ENCODE measurements at places on chromosomes 3 and 15. TPM values are rescaled to one million over a fixed set of nuclear protein-coding genes. Genes with fewer than 3 reads are reported as not detected.

GRCh38 chr15:98909968-98910885 is 97.4 kb downstream of the PGPEP1L start:
- H3K36me3 ChIP-seq, result peaks cover 10% of the 10 kb centered on the region
- H3K4me3 ChIP-seq, result no peak overlapping the region
- DNase-seq, result no peak
- H3K27me3 ChIP-seq, result no peaks in the 10 kb centered on the region

DNA sequence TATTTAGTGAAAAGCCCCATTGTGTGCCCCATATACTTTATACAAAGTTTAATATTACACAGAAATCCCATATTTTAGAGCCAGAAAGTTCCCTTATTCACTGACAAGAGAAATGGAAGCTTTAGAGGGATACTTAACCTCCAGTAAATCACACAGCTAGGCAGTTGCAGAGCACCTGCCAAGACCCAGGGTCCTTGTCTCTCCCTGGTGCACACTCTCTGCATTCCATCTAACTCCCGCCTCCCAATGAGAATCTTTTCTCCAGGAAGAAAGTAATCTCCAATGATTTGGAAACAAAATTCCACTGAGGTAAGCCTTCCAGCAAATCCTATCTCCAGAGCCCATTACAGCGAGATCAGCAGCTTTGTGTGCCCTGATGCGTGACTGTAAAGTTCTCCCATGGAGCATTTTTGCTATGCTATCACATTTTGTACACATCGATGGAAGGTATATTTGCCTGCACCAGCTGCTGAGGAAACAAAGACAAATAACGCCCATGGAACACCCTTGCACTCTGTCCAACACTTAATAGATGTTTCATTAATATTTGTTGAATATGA is 41.4 kb downstream of the ULK4 start:
- H3K4me3 ChIP-seq, result no peak overlapping the region
- H3K36me3 ChIP-seq, result no peaks in the 10 kb centered on the region
- no peak overlapping the region for H3K27ac ChIP-seq
- no peaks in the 10 kb centered on the region for H3K4me1 ChIP-seq
- no peaks in the 10 kb centered on the region for H3K27me3 ChIP-seq

GRCh38 chr3:54575618-54575960 is 352.3 kb downstream of the LRTM1 start:
- no peaks in the 10 kb centered on the region for H3K27me3 ChIP-seq
- DNase-seq, result no peak
- H3K27ac ChIP-seq, result no peak overlapping the region
- no peak overlapping the region for H3K4me3 ChIP-seq
- H3K36me3 ChIP-seq, result no peaks in the 10 kb centered on the region
- no peaks in the 10 kb centered on the region for H3K4me1 ChIP-seq

DNA sequence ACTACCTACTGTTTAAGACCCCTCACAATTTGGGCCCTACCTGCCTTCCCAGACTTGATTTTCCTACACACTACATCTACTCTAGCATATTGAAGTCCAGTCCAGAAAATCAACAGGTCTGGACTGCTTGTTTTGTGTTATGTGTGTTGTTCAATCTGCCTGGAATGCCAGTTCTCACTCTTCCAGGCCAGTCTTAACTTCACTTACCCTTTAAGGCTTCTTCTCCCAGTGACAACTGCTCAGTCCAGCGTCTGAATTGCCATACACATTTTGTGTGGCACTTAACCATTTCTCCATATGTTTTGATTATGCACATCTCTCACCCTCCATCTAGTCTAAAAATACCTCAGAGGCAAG is 1.1 kb downstream of the TICRR start:
- H3K27me3 ChIP-seq, result peaks cover 11% of the 10 kb centered on the region
- H3K36me3 ChIP-seq, result peaks cover 5% of the 10 kb centered on the region
- no peak overlapping the region for H3K27ac ChIP-seq
- H3K4me3 ChIP-seq, result peak overlapping the region; percentile 93
- no peak for DNase-seq

DNA sequence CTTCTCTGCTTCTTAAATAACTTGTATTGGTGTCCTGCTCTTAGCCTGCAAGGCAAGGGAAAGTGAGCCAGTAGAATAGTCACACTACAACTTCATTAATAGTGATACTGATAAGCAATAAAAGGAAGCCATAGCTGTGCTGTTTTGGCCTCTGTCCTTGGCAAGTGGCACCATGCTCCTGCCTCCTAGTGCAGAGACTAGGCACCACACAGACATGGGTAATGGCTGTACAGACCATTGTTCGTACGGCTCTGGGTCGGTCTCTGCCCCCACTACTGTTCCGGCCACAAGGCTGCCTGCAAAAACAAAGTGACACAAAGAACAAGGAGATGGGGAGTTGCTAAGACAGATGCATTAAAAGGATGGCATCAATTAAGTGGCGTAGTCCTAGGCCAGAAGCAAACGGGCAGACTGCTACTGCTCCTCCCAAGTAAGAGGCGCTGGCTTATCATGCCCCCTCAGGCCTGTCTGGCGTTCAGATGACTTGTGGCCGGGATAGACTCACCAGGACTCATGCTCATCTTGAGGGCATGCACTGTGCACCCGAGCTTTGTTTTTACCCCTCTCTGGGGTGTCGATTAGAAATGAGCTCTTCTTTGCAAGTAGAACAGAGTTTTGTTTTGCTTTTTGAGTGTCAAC is 75.6 kb downstream of the TRAK1 start:
- H3K4me1 ChIP-seq, result peaks cover 17% of the 10 kb centered on the region
- no peak for DNase-seq
- no peaks in the 10 kb centered on the region for H3K27me3 ChIP-seq
- no peak overlapping the region for H3K4me3 ChIP-seq
- H3K27ac ChIP-seq, result no peak overlapping the region
- no peaks in the 10 kb centered on the region for H3K36me3 ChIP-seq

DNA sequence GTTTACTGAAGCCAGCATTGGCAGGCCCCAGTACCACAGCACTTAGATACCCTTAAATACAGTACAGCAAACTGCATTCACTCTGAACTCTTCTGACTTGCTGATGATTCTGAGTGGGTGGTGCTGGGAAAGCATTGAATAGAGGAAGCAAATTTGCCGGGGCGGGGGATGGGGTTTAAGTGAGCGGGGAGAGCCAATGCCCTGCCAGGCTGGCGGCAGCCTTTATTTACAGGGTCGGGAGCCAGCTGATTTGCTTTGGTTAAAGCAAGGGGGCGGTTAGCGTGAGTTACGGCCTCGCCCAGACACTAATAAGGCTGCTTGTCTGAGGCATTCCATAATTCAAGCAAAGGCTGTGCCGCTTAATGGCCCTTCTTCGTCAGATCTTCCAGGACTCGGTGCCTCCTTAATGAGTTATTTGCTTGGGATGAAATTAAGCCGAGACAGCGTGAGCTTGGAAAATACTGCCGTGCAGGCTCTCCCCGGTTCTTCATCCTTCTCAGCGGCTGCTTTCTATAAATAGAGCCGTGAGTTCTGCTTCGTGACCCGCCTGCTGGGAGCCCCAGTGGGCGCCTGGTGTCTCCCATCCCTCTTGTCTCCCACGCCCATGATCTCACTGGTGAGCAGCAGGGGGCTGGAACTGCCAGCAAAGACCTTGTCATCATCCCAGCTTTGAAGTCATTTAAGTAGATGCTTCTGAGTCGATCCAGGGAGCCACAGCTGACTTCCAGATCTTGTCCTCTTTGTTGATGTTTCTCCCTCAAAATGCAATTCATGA is 25.8 kb downstream of the SPSB4 start:
- no peak overlapping the region for H3K4me3 ChIP-seq
- peak; percentile 35 for DNase-seq
- H3K4me1 ChIP-seq, result no peaks in the 10 kb centered on the region
- H3K27me3 ChIP-seq, result peaks cover 4% of the 10 kb centered on the region

GRCh38 chr3:171347301-171348039 is 112.7 kb downstream of the TNIK start:
- H3K27me3 ChIP-seq, result no peaks in the 10 kb centered on the region
- H3K36me3 ChIP-seq, result peaks cover 6% of the 10 kb centered on the region
- H3K27ac ChIP-seq, result peak overlapping the region; percentile 26
- DNase-seq, result no peak
- H3K4me1 ChIP-seq, result peaks cover 59% of the 10 kb centered on the region

DNA sequence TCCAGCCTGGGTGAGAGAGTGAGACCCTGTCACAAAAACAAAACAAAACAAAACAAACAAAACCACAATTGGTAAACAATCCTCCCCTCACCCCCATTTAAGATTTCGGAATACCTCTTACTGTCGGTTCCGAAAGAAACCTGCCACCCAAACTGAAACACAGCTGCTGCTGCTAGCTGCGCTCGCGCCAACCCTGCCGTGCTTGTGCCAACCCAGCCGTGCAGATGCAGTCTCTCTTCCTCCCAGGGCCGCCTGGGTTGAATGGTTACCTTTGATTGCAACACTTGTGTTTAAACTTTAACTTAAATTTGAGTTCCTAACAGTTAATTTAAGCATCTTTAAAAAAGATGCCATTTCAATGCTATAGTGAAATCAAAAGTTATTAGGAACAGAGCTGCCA is 28.5 kb upstream of the SPTBN5 start:
- no peak for DNase-seq
- no peaks in the 10 kb centered on the region for H3K36me3 ChIP-seq
- H3K27ac ChIP-seq, result no peak overlapping the region
- H3K27me3 ChIP-seq, result no peaks in the 10 kb centered on the region
- H3K4me1 ChIP-seq, result peaks cover 14% of the 10 kb centered on the region

GRCh38 chr3:106759731-106760130 is 617.5 kb upstream of the CCDC54 start:
- H3K4me3 ChIP-seq, result no peak overlapping the region
- no peak for DNase-seq
- H3K4me1 ChIP-seq, result no peaks in the 10 kb centered on the region
- H3K27me3 ChIP-seq, result no peaks in the 10 kb centered on the region
- no peak overlapping the region for H3K27ac ChIP-seq

DNA sequence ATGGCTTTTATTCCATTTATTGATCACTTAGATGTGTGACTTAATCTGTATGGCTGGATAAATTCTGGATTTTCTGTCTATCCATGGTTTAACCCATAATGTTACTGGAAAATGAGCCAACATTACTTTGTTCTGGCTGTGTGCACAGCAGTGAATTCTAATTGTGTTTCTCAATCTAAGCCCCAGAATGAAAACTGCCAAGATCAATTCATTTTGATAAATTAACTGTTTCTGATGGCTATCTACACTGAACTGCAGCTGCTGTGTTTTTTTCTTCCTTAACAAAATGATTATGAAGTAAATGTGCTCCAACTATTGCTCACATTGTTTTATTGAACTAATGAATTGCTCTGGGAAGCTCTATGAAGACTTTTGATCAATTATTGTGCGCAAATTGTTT is 35.7 kb upstream of the CPB1 start:
- H3K36me3 ChIP-seq, result no peaks in the 10 kb centered on the region
- no peak overlapping the region for H3K27ac ChIP-seq
- H3K4me3 ChIP-seq, result no peak overlapping the region
- no peaks in the 10 kb centered on the region for H3K27me3 ChIP-seq
- DNase-seq, result no peak

DNA sequence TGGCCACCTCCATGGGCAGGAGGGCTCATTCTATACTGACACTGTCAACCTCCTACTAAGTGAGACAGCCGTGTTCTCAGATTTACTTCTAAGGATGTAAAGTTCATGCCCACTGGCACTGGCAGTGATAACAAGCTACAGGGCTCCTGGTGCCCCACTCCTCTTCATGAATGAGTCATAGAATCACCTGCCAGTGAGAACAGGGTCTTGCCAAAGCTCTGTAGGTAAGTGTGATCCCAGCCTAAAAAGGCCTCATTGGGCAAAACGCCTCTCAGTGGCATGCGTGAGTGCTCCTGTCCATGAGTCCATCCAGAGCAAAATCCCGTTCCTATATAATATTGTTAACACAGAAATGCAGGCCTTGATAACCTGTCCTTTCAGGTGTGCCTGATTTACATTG is 17.4 kb downstream of the PXYLP1 start:
- H3K4me1 ChIP-seq, result no peaks in the 10 kb centered on the region
- H3K36me3 ChIP-seq, result no peaks in the 10 kb centered on the region
- H3K27me3 ChIP-seq, result no peaks in the 10 kb centered on the region
- no peak overlapping the region for H3K27ac ChIP-seq
- H3K4me3 ChIP-seq, result no peak overlapping the region

- H3K36me3 ChIP-seq, result no peaks in the 10 kb centered on the region
- DNase-seq, result peak; percentile 73
- peak overlapping the region; percentile 45 for H3K27ac ChIP-seq
Measured at GRCh38 chr15:80920271-80920699, 69.3 kb downstream of the MESD start.

GRCh38 chr3:32046102-32046501 is 60.3 kb upstream of the GPD1L start:
- H3K4me3 ChIP-seq, result no peak overlapping the region
- peaks cover 8% of the 10 kb centered on the region for H3K36me3 ChIP-seq
- H3K4me1 ChIP-seq, result no peaks in the 10 kb centered on the region

- no peak for DNase-seq
- no peaks in the 10 kb centered on the region for H3K27me3 ChIP-seq
- peaks cover 5% of the 10 kb centered on the region for H3K4me1 ChIP-seq
- H3K4me3 ChIP-seq, result no peak overlapping the region
Measured at GRCh38 chr3:12489832-12490231, 5.6 kb downstream of the TSEN2 start.

- no peak overlapping the region for H3K4me3 ChIP-seq
- H3K27me3 ChIP-seq, result no peaks in the 10 kb centered on the region
- no peaks in the 10 kb centered on the region for H3K36me3 ChIP-seq
- no peak overlapping the region for H3K27ac ChIP-seq
Measured at GRCh38 chr3:24393316-24393715, 101.3 kb downstream of the THRB start.

DNA sequence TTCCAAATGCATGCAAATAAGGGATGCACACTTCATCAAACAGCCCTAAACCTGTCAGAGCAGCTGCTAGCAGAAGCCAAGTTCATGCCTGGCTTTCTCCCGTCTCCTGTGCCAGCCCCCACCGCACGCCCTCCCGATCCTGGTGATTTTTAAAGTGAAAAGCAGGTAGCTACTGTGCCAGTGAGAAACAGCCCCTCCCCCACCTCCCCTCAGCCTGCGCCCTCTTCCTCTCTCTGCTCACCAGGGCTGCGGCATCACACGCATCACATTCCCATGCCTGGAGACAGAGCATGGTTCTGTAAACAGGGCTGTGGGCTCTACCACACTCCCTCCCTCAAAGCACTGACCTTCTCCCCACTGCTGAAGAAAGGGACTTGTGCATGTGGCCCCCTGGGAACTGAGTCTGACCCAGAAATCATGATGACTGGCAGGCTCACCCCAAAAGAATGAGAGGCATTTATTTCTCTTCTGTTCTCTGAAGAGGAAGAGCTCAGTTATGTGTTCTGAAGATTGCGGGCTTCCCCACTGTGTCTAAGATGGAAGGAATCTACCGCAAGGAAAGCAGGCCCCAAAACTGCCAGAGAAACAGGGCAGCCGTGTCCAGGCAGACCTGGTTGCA is 14.5 kb upstream of the SLC6A1 start:
- H3K4me1 ChIP-seq, result no peaks in the 10 kb centered on the region
- no peak overlapping the region for H3K27ac ChIP-seq
- H3K4me3 ChIP-seq, result no peak overlapping the region
- no peak for DNase-seq

Gene TGM4
- not detected for total RNA-seq

Gene CCR2
- total RNA-seq, result 2.5 TPM

Gene NAA50
- total RNA-seq, result 98.0 TPM

Gene CCDC191
- total RNA-seq, result 3.0 TPM

Gene HHLA2
- 0.81 TPM for total RNA-seq

Gene DNASE1L3
- total RNA-seq, result not detected

Gene CCRL2
- 4.0 TPM for total RNA-seq

Gene SYNM
- 0.20 TPM for total RNA-seq
